ENCODE measurements at places on chromosomes 4 and X.

- no peak for DNase-seq
Measured at GRCh38 chr4:26263165-26263564, 57.6 kb upstream of the RBPJ start.

- no peak for DNase-seq
Measured at GRCh38 chrX:21989384-21989783, 42.7 kb upstream of the PHEX start.

GRCh38 chr4:158877069-158877468 is 108.2 kb downstream of the FNIP2 start:
- DNase-seq = no peak

GRCh38 chr4:137274404-137274803 is 257.9 kb downstream of the PCDH18 start:
- no peak for DNase-seq
